Stimulated activated CD8-positive, alpha-beta memory T cell treated with anti-CD3 and anti-CD28 coated beads, Interleukin-7, amount 100 ng/mL, for 1 hour (primary cell): ENCODE measurements at places on chromosomes 12 and 14.
A peak's percentile ranks its signal among the peaks of the same experiment; 100 is the strongest.

GRCh38 chr12:108568338-108569154, 6.2 kb downstream of the ISCU start:
- DNase-seq: no peak

DNA sequence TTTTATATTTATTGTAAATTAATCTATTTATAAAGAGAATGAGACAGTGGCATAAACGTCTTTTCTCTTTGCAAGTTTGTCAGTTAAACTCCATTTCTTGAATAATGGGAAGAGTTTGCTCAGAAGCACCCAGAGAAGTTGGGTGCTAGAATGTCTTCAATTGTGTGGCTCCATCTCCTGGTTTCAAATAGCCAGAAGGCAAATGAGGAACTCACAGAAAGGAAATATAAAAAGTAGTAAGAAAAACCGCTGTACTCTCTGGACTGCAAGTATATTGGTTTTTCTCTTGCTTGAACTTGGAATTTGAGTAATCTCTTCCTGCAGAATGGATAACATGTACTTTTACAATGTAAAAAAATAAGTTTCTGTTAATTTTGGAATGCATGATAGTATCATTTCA, 217.5 kb downstream of the DPY19L2 start:
- DNase-seq: no peak

DNA sequence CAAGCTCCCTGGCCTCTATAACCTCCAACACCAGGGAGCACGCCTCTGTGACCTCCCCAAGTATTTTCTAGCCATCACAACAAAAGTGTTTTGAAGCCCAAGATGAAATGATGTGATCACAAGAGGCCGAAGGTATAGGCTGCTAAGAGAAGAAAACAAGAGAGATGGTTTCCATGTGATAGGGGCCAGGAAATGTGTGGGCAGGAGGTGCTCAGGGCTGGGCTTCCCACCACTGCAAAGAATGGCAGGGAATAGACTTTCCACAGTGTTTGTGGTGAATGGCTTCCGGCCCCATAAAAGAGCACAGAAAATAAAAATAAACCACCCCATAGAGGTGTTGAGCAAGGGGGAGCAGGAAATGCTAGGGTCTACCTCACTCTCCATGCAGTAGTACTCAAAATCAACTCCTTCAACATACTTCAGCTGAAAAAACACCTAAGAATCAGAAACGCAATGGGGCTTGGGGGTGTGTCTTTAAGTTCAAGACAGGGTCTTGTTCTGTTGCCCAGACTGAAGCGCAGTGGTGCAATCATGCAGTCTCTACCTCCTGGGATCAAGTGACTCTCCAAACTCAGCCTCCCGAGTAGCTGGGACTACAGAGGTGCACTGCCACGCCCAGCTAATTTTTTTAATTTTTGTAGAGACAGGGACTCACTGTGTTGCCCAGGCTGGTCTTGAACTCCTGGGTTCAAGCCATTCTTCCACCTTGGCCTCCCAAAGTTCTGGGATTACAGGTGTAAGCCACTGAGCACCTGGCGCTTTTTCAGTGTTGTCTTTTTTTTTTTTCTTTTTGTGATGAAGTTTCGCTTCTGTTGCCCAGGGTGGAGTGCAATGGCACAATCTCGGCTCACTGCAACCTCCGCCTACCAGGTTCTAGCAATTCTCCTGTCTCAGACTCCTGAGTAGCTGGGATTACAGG, 27.1 kb downstream of the DAD1 start:
- peak; percentile 53 for DNase-seq

DNA sequence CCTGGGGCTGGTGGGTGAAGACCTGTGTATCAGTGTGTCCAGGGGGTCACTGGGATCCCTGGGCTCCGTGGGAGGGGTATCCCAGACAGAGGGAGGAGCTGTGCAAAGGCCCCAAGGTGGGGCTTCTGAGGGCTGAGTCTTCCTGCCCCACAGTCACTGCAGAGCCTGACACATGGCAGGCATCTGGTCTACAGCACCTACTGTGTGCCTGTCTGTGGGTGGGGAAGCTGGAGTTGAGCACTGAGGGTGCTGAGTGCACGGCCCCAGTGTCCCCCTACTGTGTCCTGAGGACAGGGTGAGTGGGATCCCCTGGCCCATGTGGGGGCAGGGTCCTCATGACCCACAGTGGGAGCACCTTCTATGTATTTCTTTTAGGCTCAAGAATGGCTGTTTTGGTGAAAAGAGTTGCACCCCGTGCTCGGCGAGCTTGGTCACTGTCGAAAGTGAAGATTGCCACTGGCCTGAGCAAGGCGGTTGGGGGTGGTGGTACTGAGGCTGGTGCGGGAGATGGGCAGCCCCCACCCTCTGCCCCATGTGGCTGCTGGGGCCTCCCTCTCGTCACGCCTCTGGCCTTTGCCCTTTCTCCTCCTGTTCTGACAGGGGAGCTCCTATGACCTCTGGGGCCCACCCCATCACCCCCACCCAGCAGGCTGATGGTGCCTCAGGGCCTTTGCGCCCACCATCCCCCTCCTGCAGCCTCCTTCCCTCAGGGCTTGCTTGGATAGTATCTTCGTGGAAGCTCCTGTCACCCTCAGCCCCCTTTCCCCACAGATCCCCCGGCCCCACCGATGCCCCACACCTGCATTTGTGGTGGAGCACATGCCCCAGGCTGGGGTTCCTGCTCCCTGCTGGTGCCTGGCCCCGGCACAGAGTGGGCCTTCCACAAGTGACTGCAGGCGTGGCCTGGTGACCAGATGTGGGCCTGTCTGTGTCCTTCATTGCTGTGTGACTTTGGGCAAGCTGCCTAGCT, 55.8 kb downstream of the BEGAIN start:
- DNase-seq: no peak

- DNase-seq: no peak
These were observed 24.4 kb upstream of the PTPRQ start for GRCh38 chr12:80419644-80420043.

DNA sequence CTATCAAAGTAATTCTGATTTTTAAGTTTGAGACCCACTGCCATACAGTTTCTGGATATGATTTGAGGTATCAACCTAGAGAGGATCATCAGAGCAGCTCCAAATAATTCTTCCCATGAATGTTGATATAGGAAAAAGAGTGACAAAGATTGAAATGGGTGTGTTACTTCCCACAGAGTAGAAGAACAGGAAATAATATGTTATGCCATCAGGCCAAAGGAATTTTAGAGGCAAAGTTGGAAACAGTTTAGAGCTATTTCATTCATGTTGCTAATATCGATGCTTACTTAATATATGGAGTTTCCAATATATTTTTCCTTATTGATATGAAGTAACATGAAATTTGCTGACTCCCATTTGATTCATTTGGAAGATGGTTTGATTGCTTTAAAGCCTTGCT, 8.9 kb upstream of the MSRB3 start:
- DNase-seq: no peak

GRCh38 chr12:123671876-123672275, 963 bp downstream of the TCTN2 start:
- no peak for DNase-seq

GRCh38 chr14:87304404-87304803, 688.6 kb downstream of the GALC start:
- no peak for DNase-seq

DNA sequence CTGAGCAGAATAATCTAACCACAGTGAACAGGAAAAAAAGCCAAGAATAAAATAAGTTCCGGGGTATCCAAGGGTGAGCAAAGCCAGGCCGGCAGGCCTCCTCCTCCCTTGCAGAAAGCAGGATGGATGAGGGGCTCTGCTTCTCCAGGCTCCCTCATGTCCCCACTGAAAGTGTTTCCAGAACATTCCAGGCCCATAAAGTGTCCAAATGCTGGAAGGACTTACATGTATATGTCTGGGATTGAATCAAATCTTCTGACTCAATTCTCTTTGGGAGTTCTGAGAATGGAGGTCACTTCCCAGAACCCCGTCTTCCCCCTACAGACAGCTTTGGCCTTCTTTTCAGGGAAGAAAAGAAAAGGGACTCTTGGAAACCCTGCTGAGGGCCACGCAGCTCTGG, 25.0 kb upstream of the BDKRB1 start:
- no peak for DNase-seq

- DNase-seq: no peak
These were observed 28.8 kb upstream of the BHLHE41 start for GRCh38 chr12:26153421-26154154.

GRCh38 chr12:24738441-24738840, 210.5 kb downstream of the BCAT1 start:
- DNase-seq: no peak

DNA sequence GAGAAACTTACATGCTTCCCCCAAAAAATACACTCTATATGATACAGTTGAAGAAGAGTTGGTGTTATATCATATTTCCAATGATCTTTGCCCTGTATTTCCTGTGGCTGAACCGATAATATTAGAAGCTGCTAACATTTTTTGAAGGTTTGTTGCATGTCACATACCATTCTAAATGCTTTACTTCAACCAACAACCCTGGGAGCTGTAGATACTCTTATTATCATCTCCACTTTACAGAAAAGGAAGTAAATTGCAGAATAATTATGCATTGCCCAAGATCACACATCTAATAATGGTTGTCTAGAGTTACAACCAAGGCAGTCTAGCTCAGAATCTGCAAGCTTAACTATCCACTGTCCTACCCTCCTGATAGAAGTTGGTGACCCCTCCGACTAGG, 182.8 kb downstream of the NUAK1 start:
- no peak for DNase-seq
